ENCODE measurements at places on chromosomes 12 and 14.
A peak's percentile ranks its signal among the peaks of the same experiment; 100 is the strongest.

GRCh38 chr14:75050852-75051555, at the start of gene MLH3:
Gene MLH3, minus strand, starts transcription at chr14:75051467. Its CDS starts 1,812 bp downstream, at chr14:75049655.
- DNase-seq: peak; percentile 90

GRCh38 chr14:85565862-85566296, 35.9 kb downstream of the FLRT2 start:
- DNase-seq: no peak

GRCh38 chr14:89757313-89757939, 197.1 kb downstream of the EFCAB11 start:
- DNase-seq: no peak

GRCh38 chr12:11209113-11209512, 22.4 kb upstream of the TAS2R42 start:
- DNase-seq: no peak

DNA sequence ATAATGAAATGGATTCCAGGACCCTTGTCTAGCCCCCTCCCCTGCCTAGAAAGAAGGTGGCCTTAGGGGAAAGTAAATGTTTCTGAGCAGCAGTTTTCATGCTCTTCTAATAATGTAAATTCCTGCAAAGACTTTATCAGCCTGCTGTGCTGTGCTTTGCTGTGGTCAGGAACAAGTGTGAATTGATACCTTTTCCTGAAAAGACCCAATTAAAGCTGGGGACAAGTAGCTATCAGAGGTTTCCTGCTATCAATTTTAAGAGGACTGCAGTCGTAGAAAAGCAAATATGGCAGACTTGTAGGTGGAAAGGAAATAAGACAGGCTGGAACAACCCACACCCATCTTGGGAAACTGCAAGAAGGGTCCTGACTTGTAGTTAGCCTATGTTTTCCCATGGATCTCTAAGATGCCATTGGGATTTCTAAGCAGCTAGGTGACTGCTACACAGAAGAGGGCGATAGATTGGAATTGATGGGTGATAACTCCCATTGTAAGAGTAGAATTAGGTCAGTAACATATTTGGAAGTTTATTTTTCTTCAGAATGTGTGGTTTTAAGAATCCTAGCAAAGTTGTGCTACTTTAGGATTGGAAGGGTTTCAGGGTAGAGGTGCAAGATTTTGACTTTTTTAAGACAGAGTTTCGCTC, 3.1 kb downstream of the DYNLL1 start:
- no peak for DNase-seq

GRCh38 chr14:29652571-29652970, 275.1 kb downstream of the PRKD1 start:
- no peak for DNase-seq

DNA sequence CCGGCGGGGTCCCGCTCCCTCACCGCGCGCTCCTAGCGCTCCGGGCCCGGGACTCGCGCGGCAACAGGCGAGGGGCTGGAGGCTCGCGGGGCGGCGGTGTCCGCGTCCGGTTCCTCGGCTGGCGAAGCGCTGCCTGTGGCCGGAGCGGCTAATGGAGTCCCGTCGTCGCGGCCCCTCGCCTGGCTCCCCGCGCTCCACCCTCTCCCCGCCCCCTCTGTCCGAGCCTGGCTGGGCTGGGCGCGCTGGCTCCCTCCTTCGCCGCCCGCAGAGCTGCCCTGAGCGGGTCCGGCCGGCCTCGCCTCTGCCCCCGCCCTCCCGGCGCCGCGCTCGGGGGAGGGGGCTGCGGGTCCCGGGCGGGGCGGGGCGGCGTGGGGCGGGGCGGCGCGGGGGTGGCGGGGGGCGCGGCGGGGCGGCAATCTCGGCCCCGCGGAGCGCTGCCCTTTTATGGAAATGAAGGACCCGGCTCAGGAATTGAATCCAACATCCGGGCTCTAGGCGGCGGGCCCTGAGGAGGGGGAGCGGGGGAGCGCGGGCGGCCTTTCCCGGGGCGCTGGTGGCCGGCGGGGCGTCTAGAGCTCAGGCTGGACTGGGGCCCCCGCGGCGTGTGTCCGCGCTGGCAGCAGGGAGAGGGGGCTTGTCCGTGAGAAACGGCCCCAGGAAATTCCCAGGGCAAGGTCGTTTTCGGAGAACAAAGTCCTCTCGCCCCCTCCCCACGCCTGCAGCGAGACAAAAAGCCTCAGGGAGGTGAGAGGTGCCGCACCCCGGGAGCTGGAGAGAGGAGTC, at the start of gene FERMT2:
FERMT2 (minus strand) TSS at position 153 of the 783 bp plus-strand sequence. CDS start 482 bp downstream, outside the sequence.
- DNase-seq: peak; percentile 41

GRCh38 chr12:12764824-12765223, 20.6 kb upstream of the APOLD1 start:
- DNase-seq: no peak

DNA sequence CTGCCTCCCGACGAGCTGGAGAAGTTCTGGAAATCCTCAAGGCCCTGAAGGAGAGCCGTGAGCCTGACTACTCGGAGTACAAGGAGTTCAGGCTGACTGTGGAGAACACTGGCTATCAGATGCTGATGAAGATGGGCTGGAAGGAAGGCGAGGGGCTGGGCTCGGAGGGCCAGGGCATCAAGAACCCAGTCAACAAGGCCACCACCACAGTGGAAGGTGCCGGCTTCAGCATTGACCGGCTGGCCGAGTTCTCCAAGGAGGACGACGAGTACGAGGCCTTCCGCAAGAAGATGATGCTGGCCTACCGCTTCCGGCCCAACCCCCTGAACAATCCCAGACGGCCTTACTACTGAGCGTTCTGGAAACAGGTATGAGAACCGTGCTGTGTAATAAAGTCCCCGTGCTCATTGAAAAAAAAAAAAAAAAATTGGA, 366.1 kb upstream of the ATXN7L3B start:
- no peak for DNase-seq

DNA sequence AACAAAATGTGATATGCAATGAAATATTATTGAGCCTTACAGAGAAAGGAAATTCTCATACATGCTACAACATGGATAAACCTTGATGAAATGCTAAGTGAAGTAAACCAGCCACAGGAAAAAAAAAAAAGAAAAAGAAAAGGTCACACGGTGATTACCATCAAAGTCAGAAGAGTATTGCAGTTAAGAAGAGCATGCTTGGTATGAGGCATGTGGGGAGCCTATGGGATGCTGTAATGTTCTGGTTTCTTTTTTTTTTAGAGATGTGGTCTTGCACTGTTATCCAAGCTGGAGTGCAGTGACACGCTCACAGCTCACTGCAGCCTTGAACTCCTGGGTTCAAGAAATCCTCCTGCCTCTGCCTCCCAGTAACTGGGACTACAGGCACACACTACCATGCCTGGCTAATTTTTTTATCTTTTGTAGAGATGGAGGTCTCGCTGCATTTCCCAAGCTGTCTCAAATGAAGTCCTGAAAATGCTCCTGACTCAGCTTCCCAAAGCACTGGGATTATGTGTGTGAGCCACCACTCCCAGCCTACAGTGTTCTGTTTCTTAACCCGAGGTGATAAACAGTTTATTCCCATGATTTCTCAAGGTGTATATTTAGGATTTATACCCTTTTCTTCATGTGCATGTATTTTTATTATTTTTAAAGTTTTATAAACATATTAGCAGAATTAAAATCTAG, 96.2 kb downstream of the SEC23A start:
- DNase-seq: no peak

GRCh38 chr12:131093971-131094830, 140.5 kb downstream of the ADGRD1 start:
- no peak for DNase-seq

GRCh38 chr12:51941011-51941581, 10.4 kb upstream of the ACVR1B start:
- no peak for DNase-seq

DNA sequence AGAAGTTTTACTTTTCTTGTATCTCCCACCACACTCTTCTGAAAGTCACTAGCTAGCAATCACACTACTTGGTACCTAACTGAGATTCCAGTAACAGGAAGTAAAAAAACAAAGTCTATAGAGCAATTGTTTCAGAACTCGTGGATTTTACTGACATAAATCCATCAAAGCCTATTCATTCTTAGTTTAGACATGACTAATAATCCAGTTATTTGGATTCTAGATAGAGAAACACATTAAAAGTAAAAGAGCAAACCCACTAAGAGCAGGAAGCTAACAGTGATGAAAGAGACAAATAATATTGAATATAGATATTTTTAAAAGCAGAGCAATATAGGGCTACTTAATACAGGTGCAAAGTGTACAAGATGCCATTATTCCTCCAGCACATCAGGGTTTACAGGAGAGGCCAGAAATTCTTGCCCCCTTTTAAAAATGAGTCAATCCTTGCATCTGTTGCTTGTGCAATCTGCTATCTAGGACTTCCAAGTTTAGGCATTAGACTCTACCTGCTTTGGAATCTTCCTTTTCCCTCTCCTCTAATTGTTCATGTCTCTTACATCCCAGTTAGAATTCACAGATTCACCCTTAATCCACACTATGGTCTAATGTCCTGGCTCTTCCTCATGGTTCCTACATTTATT, 6.0 kb downstream of the HEATR5A start:
- DNase-seq: no peak

DNA sequence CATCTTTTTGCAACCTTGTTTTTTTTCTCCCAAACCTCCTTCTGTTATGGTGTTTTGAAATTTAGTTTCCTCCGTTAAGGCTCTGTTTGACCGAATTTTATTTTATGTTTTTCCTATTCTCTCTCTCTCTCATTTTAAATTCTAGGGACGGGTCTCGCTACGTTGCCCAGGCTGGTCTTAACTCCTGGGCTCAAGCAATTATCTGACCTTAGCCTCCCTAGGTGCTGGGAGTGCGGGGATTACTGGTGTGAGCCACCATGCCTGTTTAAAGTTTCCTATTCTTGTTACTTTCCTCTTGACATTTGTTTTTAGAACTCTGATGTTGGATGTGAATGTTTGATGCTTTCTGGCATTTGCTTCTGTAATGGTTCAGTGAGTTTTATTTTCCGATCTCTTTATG, 1.0 kb downstream of the ZC3H14 start:
- no peak for DNase-seq

- DNase-seq: no peak
Observed at GRCh38 chr14:26839481-26839880, 241.6 kb upstream of the NOVA1 start.

DNA sequence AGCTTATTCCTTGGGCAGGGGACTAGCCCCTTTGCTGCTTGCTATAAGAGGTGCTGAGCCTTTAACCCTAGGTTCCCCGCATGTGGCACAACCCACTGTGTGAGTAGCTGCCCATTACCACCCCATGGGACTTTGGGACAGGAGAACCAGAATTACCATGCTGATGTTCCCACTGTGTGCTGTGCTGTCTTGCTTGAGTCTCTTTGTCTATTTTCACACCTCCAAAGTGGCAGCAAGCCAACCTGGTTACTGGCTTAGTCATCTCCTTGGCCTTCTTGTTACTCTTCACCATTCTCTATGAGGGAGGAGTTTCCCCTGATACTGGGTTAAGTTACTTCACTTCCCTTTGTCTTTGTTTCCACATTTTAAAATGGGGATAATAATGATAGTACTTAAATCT, 73.4 kb upstream of the ETV6 start:
- no peak for DNase-seq

GRCh38 chr12:71397433-71397954, 42.1 kb upstream of the LGR5 start:
- no peak for DNase-seq

DNA sequence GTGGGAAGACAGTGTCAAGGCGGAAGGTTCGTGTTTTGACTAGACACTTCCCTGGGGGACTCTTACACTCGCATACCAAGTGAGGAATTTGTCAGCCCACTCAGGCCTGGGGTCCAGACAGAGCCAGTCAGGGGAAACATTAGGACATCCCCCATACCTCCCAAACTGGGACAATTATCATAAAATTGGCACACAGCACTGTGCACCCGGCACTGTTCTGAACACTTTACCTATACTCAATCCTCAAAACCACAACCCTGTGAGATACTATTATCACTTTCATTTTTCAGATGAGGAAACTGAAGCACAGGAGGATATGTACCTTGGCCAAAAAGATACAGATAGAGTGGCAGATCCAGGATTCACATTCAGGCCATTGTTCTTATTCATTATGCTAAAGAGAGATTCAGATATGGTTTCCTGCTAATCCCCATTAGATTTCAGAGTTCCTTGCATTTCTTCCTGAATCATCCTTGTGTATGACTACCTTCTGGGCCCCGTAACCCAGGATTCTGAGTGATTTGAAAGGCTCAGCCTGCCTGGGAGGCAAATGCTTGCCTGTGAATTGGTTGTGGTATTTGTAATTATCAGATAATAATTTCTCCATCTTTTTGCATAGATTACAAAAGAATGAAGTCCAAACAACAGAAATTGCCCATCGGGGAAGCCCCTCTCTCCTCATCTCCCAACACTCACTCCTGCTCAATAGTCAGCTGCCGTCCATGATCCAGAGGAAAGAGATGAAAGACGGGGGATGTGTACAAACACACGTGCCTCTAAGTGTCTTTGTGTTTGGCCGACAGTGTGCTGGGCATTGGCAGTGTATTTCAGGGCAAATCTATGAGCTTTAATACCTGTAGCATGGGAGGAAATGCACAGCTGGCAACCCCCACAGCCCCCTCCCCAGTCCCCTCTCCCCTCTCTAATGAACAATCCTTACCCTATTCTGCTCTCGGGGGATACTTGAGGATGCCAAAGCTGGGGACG, 4.6 kb downstream of the TAC3 start:
- no peak for DNase-seq

- DNase-seq: no peak
Observed at GRCh38 chr14:58752289-58752688, 114.5 kb downstream of the DACT1 start.

GRCh38 chr14:63940387-63940786, 87.6 kb downstream of the SYNE2 start:
- DNase-seq: no peak

DNA sequence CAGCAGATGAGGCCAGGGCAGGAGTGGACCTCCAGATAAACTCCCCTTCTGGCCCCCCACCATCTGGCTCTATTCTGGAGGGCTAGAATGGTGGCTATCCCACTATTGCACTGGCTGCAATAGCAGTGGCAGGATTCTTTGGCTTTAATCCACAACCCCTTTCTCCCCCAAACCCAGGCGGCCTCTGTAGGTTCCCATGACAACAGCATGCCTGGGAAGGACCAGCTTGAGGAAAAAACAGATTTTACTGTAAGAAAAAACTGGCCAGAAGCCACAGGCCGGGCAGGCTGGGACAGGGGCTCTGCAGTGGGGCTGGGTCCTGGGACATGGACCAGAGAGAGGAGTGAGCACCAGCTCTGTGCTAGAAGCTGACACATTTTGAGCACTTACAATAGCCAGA, 13.6 kb upstream of the ACVR1B start:
- DNase-seq: no peak

DNA sequence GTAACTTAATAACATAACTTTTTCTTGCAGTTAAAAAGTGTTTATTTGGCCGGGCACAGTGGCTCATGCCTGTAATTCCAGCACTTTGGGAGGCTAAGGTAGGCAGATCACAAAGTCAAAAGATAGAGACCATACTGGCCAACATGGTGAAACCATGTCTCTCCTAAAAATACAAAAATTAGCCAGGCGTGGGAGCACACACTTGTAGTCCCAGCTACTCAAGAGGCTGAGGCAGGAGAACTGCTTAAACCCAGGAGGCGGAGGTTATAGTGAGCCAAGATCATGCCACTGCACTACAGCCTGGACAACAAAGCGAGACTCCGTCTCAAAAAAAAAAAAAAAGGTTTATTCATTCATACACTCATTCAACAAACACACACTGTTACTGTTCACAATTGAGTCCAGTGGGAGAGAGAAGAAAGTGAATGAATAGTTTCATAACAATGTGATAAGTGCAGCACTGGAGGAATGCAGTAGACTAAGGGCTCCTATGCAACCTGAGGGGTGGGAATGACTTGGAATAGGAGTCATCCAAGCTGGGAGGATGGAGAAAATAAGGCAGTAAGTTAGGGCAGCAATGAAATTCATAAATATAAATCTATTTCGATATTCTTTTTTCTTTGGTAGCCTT, 19.8 kb downstream of the DAD1 start:
- DNase-seq: no peak
